HCT116 (cell line): ENCODE measurements at places on chromosomes 5 and 9.
A peak's percentile ranks its signal among the peaks of the same experiment; 100 is the strongest.

- no peak for DNase-seq
These were observed 123.5 kb upstream of the SARDH start for GRCh38 chr9:133861692-133862091.

DNA sequence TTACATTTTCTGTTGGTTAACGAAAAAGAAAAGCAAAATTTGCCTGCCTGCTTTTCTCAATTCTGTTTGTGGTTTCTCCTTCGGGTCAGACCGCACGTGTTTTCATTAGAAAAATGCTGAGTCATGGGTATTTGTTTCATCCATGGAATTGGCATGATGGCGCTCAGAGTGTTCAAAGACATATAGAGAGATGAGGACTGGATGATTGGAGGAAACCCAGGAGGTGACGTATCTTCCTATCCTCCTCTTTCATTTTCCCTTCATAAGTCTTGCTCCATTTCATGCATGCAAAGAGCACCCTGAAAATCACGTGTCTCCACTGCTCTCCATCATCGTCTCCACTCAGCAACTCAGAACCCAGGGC, 353.8 kb upstream of the WWC1 start:
- DNase-seq: no peak

DNA sequence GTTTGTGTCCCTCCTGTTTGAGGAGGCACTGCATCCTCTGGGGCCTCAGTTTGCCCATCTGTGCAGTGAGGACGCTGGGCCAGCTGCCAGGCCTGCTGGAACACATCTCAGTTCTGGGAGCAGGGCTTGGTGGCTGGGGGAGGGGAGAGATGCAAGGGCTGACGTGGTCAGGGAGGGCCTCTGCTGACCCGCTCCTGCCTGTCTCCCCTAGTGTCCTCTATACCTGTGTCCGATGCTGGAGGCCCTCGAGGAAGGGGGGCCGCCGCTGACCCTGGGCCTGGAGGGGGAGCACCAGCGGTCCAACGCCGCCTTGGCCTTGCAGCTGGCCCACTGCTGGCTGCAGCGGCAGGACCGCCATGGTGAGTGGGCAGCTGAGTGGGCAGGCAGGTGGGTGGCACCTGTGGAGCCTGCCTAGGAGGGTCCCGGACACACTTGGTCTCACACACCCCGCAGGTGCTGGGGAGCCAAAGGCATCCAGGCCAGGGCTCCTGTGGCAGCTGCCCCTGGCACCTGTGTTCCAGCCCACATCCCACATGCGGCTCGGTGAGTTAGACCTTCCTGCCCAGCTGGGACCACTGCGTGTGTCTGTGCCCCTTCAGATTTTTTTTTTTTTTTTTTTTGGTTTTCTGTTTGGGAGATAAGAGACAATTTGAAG, 5.8 kb downstream of the FPGS start:
- no peak for DNase-seq

- DNase-seq: peak; percentile 65
These were observed 1.0 kb downstream of the MATR3 start for GRCh38 chr5:139294374-139295165.

DNA sequence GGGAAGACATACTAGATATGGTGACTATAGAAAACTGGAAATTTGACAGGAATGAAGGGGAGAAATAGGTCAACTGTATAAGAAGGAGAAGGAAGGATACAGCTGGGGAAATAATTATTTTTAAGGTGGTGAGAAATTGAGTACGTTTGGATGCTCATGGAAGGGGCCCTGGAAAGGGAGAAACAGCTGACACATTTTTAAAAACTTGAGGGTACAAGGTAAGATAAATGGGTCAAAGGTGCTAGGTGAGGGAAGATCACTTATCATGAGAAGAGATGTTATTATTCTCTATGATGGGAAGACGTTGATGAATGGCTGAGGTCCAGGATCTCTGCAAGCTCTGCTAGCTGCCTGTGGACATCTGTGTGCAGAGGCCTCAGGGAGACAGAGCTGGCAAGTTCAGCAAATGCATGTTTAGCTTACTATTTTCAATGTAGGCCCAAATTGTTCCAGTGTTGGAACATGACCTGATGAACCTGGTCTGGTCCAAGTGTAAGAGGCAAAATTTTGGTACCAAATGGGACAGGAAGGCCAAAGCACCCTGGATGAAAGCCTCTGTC, 181.7 kb downstream of the MTRR start:
- no peak for DNase-seq

DNA sequence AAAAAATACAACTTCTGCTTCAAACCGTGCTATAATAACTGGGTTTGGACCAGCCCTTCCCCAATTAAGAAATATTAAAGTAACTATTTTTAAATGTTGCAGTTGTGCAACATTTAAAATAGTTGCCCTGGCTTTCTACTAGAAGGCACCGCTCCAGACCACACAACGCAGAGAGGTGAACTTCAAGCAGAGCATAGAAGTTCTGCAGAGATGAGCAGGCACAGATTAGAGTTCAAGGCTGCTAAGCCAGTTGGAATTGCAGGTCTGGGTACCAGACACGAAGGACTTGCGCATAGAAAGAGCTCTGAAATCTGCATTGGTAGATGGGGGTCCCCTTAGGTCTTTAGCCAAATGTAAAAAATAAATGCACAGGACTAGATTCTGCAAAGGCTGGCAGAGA, 58.7 kb upstream of the GALNT10 start:
- no peak for DNase-seq

- no peak for DNase-seq
These were observed 1111.1 kb downstream of the TAF11L14 start for GRCh38 chr5:18745042-18745987.

DNA sequence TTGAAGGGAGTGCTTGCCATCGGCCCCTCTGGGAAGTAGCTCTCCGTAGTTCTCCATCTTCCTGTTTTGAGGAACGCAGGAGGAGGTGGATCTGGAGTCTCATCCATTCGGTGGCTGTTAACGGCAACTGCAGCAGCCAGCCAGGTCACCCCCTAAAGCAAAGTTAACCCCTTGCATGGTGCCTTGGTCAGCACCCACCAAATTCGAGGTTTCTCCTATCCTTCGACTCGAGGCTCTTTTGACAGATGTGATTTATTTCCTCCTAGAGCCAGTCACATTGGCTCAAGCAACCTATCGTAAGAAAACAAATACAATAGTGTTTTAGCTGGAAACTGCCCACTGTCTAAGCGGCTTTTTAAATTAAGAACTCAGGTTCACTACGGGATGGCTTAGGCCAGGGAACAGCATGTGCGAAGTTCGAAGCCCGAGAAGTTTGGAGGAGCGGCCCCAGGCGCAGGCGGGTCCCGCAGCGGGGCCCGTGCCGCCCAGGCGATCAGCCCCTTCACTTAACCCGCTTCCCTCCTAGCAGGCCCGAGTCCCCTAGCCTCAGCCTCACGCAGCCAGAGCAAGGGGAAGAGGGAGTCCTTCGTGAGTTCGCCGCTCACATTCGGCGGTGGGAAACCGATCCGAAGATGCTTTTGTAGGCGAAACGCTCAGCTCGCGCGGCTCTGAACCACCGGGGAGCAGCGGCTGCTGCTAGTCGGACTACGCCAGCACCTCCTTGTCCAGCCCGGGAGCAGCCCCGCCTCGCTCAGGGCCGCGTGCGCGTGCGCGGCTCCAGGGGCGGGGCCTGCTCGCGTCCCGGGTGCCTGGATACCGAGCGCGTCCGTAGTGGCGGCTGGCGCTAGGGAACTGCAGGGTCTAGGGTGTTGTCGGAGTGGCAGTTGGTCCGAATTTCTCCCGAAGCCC, at the start of gene ROPN1L:
Gene ROPN1L (plus strand): TSS at position 797 of the 909 bp plus-strand sequence. CDS start 289 bp downstream, outside the sequence.
- peak; percentile 54 for DNase-seq

GRCh38 chr5:177087398-177088005, 787 bp downstream of the FGFR4 start:
- DNase-seq: no peak

GRCh38 chr9:92001244-92001643, 51.2 kb upstream of the ROR2 start:
- no peak for DNase-seq

GRCh38 chr9:18207735-18208134, 266.2 kb upstream of the ADAMTSL1 start:
- DNase-seq: no peak

DNA sequence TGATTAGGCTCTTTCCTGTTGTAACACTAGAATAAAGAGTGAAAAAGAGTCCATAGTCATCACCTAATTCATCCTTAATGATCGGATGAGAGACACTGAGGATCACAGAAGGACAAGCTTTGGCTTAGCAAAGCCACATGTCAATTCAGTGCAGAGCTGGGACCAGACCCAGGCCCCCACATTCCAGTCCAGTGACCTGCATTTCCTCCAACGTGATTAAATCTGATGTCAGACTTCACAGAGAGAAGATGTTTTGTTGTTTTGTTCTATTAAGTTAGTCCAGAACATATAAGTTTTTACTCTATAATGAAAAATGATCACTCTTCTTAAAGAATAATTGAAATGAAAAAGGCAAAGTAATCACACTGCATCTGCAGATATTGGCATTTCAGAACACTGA, 377.9 kb upstream of the PAPPA start:
- DNase-seq: no peak

DNA sequence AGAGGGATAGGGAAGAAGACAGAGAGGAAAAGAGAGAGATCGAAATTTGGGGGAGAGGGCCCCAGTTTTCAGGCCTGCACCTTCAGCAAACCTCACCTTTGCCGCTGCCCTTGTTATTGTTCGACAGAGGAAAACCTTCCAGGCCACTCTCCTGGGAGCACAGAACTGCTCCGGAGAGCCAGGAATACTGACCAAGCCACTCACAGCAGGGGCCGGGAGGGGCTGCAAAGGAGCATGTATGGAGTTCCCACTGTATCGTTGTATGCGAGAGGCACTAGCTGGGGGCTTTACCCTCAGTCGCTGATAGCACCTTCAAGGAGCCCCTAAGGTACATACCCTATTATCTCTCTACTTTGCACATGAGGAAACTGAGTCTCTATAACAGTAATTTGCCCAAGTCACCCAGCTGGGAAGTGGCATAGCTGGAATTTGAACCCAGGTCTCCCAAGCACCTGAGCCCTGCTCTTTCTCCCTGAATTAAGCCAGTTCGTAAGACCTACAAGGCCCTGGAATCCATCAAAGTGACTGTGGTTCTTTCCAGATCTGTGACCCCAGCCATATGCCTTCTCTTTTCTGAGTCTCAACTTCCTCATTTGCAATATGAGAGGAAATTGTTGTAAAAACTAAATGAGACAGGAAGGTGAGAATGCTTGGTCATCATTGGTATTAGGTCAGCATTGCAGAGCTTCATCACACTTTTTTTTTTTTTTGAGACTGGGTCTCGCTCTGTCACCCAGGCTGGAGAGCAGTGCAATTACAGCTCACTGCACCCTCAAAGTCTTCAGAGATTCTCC, 21.0 kb upstream of the FOXE1 start:
- DNase-seq: no peak
